ENCODE measurements at places on chromosomes 3 and 15.

DNA sequence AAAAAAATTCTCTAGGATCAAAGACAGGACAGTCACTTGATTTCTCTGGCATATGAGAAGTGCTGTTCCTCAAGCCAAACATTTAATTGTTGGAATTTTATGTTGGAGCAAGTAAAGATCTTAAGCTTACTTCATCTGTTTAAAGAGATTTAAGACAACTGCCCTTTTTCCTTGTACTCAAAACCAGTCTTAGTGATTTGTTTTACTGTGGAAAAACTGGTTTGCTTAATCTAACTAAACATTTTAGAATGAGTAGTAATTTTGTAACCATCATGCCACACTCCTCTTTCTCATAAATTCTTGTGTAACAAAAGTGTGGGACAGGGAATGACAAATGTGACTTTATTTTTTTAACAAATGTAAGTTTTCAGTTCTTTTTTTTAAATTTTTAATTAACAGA is 18.4 kb downstream of the PRKCI start:
- ATAC-seq: no peak

GRCh38 chr15:85879334-85880163 is 84.8 kb upstream of the KLHL25 start:
- ATAC-seq: no peak

- no peak for ATAC-seq
Measured at GRCh38 chr15:66780973-66781718, 79.1 kb downstream of the SMAD6 start.

- peak; percentile 93 for ATAC-seq
Measured at GRCh38 chr3:39180546-39181346, 11.6 kb downstream of the XIRP1 start.

DNA sequence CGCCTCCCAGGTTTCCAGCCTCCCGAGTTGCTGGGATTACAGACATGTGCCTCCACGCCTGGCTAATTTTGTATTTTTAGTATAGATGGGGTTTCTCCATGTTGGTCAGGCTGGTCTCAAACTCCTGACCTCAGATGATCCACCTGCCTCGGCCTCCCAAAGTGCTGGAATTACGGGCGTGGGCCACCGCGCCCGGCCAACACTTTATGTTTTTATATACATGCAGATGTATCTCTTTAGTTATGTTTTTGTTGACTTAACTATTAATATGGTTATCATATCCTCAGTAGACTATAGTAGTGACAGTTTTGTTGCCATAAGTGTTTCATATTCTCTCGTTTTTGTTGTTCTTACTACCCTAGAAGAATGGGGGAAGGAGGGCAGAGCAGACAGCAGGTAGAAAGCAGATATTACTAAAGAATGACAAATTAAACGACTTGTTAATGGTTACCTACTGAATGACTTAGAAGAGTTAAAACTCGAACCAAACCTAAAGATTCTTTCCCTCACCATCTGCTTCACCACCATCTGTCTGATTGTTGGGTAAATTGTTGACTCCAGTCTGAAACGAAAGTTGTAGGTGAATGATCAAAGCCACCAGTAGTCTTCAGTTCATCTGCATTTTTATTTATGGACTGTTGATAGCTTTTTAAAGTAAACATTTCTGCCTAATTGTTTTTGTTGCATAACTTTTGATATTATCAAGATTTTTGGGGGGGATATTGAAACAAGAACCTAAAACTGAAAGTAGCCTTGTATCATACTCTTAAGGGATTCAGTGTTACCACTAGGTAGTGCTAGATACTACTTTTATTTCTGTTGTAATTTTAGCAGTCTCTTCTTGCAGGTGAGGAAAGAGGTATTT is 89.3 kb downstream of the RASA2 start:
- ATAC-seq: no peak

DNA sequence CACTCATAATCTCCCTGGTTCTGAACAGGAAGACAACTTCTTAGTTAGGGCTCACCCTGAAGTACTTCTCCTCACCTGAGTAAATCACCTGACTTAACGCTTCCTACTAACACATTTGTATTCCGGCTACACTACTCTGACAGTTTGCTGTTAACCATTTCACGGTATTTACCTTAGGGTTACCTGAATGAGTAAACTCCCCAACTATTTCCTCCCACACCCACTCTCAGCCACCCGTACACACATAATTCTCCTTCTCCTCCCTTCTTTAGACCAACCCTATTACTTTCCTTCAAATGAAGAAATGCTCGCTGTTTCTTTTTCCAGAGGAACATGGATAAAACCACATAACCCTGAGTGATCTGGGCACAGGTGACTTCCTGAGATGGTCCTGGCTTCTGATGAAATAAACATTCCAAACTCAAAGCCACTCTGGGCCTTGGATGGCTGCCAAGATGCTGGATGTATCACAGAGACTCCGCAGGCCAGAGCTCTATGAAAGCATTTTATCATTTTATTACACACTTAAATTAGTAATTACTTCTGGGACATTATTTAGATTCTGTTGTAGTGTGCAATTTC is 183.6 kb upstream of the ATP11B start:
- ATAC-seq: no peak

- ATAC-seq: no peak
Measured at GRCh38 chr3:128073185-128073725, 21.0 kb downstream of the SEC61A1 start.

- peak; percentile 6 for ATAC-seq
Measured at GRCh38 chr15:76059320-76060117, at the start of gene TMEM266. Gene TMEM266, plus strand, starts transcription at chr15:76059985. Its CDS starts 74,279 bp downstream, at chr15:76134264.

DNA sequence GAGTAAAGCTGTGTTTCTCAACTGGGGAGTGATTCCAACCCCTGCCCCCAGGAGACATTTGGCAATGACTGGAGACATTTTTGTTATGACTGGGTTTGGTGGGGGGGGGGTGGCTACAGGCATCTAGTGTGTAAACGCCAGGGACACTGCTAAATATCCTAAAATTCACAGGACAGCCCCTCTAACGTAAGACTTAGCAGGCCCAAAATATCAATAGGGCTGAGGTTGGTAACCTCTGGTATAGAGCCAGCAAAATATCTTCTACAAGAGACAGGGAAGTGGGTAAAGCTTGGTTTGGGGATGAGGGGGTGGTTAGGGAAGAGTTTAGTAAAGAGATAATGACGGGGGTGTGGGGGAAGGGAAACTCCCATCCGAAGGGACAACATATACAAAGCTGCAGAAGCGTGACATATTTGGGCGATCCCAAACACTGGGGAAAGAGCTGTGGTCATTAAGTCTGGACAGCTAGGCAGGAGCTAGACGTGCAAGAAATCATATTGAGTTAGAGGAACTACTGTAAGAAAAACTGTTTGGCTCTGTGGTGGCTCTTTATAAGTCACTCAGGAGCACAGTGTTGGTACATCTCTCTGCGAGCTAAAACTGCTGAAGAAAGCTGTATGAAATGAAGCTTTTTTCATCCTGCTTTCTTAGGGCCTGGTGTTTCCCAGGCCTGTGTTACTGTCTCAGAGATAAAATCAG is 697 bp upstream of the TRIM69 start:
- peak; percentile 90 for ATAC-seq

DNA sequence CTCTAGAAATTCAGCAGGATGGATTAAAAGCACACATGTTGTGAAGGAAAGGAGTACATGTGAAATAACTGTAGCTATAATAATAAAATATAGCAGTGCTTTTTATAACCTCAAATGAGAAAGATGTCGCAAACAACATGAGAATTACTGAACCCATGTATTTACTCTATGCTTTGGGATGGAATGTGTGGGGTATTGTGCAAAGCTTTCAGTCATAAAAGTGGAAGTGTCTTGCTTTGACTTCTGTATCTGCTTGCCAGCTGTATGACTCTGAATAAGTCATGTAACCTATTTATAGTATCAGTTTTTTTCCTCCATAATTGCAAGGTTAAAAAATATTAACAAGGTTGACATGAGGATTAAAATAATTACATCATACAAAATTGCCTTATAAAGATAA is 519.3 kb upstream of the CADM2 start:
- no peak for ATAC-seq

GRCh38 chr15:49926740-49927139 is 192.3 kb downstream of the ATP8B4 start:
- no peak for ATAC-seq

DNA sequence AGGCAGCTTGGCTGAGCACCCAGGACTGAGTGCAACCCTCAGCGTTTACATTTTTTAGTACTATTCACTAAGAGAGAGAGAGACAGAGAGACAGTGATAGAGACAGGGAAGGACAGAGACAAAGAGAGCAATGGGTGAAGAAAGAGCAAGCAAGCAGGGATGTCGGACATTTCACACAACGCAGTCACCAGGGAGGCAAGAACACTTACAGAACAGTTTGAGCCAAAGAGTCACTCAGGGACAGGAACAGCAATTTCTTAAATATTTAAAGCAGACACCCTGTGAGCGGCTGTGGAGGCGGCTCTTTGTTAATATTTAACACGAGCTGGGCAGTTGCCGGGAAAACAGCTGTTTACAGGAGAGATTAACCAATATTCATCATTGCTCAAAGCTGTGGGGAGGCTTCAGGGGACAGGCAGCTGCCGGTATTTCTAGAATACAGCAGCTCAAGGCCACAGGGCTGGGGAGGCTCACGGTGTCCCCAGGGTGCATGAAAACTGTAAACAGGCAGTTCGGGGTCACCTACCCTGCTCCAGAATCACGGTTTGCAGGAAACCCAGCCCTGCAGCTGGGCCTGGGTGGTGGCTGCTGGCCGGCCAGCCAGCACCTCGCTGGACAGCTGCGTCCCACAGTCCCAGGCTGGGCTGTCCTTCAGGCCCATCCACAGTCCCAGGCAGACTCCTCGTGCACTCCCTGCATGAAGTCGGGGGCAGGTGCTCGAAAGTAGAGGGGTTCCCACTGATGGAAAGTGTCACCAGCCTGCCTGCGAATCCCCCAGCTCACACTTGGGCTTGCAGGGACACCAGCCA is 38.8 kb upstream of the PCSK6 start:
- ATAC-seq: no peak

DNA sequence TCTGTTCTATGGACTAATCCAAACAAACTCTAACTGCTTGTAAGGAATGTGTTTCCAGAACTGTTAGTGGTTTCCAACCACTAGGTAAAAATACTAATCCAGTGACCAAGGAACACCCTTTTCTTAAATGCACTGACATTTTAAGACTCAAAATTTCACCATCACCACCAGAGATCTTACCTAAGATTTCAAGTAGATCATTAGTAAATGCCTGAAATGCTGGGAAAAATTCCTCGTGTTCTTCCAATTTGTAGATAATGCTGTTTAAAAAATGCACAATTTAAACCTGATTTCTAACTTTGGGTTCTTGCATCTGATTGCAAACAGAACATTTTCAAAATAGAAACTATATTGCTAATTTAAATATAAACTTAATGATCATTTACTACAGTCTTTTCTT is 63.4 kb downstream of the ESYT3 start:
- ATAC-seq: no peak

DNA sequence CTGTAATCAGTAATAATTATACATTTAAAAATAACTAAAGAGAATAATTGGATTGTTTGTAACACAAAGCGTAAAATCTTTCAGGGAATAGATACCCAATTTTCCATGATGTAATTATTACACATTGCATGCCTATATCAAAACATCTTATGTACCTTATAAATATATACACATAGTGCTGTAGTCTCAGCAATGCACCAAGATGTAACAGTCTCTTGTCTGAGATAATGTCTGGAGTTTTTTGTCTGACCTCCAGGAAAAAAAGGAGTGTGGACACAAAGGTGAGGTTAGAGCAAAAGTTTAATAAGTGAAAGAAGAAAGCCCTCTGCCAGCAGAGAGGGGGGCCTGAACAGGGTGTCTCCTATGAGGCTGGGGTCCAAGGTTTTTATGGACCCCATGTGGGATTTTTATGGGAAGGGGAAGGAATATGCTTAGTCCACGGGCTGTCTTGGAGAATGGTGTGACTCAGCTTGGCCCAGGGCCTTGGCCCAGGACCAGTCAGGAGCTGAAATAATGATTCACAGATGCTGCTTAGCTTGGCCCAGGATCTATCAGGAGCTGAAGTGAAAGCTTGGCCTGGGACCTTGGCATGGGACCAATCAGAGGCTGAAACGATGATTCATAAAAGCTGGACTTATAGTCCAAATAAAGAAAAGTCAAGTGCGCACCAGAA is 545.0 kb downstream of the ZPLD1 start:
- ATAC-seq: no peak

DNA sequence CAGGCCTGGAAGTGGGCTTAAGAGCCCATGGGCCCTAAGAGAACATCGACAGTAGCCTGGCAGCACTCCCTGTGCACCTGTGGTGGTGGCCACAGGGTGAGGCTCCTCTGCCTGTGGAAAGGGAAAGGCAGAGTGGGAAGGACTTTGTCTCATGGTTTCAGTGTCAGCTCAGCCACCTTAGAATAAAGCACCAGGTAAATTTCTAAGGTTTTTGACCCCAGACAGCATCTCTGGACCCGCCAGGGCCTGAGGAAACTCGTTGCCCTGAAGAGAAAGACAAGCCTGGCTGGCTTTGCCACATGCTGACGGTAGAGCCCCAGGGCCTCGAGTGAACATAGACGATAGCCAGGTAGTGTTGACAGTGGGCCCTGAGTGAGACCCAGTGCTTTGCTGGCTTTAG is 22.1 kb downstream of the GOLGA6A start:
- ATAC-seq: no peak

DNA sequence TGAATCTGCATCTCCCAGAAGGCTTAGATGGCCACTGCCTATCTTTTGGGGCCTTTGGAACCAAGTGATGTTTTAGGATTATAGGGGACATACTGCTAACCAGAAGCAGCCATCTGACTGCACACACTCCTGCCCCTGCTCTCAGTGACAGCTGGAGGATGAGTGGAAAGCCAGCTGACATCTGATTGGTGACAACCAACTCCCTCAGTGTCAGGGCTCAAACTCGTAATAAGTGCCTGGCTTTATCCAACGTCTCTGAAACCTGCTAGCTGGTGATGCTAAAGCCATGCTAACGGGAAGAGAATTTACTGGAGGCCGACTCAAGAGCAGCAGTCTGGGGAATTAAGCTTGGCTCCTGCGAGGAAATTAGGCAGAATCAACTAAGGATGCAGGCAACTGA is 35.1 kb downstream of the KY start:
- ATAC-seq: no peak

- no peak for ATAC-seq
Measured at GRCh38 chr3:196835086-196835485, 32.6 kb upstream of the SENP5 start.

GRCh38 chr3:81580355-81580754 is 181.1 kb downstream of the GBE1 start:
- no peak for ATAC-seq

DNA sequence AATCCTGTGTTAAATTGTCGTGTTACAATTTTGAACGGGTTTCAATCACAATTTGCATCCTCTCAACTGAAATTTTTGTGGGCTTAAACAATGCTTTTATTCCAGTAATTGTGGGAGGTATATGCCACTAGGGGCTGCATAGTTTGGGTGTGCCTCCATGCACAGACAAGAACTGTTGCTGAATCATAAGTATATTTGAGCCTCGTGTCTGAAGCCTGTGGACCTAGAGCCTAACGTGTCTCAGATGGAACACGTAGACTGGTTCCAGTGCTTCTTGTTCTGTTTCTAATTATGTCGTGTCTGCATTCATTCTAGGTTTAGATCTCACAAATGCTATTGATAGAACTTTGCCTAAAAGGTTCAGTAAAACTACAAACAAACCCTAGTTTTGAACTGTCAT is 363.4 kb downstream of the RBMS3 start:
- ATAC-seq: no peak
